Activated naive CD4-positive, alpha-beta T cell treated with anti-CD3 and anti-CD28 coated beads, Interleukin-2, amount 10 ng/mL, durations not matched to agents 7 days and 5 days (primary cell): ENCODE measurements at places on chromosomes 5 and 9.

DNA sequence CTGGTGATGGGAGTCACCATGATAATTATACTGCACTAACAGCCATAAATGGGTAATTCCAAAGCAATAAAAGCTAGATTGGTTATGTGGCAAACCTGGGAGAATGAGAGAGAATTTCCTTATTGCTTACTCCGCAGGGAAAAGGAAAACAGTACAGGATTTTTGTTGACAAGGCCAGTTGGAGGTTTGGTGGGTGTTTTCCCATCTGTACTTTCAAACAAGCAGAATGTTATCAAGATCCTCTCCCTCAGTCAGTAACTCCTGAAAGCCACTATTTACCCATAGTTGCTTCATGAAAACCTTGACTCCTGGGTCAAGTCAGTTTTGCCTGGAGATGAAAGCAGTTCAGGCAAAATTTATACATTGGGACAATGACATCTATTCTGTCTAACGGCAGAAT is 26.4 kb downstream of the IL9 start:
- DNase-seq, result no peak

DNA sequence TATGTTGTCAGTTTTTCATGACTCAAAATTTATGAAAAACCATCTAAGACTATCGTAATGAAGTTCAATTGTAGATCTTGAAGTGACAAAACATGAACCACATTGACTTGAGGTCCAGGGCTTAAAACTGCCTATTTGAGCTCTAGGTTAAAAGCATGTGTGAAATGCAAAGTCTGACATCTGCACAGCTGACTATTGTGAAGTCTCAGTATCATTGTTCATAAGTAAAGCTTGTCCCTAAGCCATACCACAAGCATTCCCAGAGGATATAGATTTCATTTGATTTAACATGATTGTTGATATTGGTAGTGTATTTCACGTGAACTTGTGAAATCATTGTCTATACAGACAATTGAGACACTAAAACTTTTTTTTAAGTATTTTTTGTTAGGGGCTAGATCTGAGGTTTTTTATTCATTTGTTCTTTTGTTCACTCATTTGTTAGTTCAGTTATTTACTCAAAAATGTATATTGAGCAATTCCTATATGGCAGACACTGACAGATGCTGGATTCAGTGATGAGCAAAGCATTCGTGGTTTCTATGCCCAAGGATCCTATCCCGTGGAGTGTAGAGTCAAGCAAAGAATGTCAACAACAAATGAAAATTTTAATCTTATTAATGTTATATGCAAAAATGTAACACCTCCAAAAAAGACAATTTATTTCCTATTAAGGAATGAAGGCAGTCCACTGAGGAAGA is 485.2 kb downstream of the RAB3C start:
- no peak for DNase-seq

GRCh38 chr9:76561900-76562299 is 102.9 kb downstream of the GCNT1 start:
- no peak for DNase-seq

DNA sequence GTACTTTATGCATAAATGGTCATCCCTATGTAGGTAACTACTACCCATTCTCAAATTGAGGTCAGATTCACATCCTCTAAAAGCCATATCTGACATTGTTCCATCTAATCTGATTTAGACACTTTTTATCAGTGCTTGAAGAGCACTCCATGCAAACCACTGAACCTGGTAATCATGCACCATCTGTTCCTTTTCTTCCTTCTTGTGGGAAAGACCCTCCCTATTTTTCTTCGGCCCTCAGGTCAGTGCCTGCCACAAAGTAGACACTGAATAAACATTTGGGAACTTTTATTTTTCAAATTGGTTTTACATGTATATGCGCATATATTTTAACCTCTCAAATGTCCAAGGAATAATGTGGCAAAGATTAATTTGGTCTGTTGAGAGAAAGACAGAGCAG is 26.0 kb upstream of the PDE4D start:
- DNase-seq, result no peak

GRCh38 chr9:6198251-6198650 is 17.4 kb upstream of the IL33 start:
- DNase-seq, result no peak

GRCh38 chr9:93810028-93810971 is 144.9 kb downstream of the BARX1 start:
- no peak for DNase-seq

- no peak for DNase-seq
Observed at GRCh38 chr5:9009931-9010651, 535.8 kb downstream of the SEMA5A start.

DNA sequence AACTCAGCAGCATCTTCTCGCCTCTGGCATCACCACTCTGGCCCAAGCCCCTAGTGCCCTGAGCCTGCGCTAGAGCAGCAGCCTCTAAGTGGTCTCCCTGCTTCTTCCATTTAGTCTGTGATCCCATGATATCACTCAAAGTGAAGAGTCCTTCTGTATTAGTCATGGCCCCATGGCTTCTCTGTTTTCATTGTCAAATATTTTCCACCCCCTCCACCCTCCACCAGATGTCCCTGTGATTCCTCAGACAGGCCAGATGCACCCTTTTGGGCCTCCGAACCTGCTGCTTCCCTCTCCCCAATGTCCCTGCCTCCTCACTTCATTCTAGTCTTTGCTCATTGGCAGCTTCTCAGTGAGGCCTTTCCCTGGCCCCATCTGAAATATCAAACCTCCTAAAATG is 299.2 kb downstream of the SPOCK1 start:
- DNase-seq, result no peak

- DNase-seq, result no peak
Observed at GRCh38 chr5:76602094-76602726, 21.0 kb downstream of the F2RL2 start.

DNA sequence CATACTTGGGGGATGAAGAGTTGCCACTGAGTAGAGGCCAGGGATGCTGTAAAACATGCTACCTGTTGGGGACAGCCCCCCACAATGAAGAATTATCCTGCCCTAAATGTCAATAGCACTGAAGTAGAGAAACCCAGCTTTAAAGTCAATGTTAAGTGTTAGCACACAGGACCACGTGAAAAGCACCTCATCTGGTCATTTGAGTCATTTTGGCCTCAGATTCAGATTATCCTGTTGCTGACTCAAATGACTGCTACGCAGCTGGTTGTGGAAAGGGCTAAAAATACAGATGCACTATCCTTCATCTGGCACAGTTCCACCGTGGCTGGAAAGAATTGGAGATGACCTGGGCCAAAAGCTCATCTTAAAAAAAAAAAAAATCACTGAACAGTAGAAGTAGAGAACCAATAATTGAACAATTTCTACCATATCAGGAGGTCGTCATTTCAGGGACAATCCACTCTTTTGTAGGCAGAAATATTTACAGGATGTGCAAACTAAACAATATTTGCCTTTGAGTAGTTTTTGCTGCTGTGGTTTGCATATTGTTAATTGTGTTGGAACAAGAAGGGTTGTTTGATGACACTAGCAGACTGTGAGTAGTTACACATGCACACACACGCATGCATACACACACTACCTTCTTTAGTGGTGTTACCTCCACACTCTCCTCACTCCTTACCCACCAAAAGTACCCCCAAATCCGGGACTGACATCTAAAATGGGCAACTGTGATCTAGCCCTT is 195.3 kb upstream of the KLF9 start:
- no peak for DNase-seq

DNA sequence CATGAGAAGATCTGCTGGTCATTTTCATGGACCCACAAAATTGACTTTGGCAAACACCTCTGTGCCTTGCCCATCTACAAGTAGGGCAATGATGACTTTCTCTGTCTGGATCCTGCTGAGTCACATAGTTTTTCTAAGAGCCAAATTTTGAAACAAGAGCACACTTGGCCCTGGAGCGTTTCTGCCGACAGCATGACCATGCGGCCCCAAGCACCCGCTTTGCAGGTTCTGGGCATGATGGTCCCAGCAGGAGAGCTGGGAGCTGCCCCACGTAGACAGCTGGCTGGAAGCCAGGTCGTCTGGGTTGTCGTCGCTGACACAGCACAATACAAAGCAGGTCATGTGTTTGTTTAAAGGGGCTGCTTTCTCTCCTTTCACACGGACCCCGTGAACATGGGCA is 159.8 kb downstream of the SYK start:
- no peak for DNase-seq

- peak; percentile 27 for DNase-seq
Observed at GRCh38 chr9:92094655-92095054, 20.6 kb downstream of the SPTLC1 start.

- peak; percentile 91 for DNase-seq
Observed at GRCh38 chr9:133478851-133479711, at the start of gene SLC2A6. Gene SLC2A6, minus strand, starts transcription at chr9:133479099. Its CDS starts 40 bp downstream, at chr9:133479059.

DNA sequence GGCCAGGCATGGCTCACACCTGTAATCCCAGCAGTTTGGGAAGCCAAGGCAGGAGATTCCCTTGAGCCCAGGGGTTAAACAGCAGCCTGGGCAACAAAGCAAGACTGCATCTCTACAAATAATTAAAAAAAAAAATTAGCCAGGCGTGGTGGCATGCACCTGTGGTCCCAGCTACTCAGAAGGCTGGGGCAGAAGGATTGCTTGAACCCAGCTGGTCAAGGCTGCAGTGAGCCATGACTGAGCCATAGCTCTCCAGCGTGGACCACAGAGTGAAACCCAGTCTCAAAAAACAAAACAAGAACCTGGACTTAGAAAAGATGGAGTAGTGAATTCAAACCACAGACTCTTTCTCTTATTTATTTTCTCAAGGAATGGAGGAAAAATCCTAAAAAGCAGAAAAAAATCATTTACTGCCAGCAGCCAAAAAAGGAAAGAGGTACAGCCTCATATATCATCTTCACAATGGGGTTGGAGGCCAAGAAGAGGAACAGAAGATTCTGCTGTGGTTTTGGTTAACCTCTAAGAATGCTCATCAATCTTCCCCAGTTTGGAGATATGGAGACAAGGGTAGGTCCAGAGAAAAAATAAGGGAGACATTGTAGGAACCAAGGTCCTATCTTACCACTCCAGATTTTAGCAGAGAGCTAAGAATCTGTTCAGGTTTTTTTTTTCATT is 40.0 kb upstream of the MYO10 start:
- no peak for DNase-seq

GRCh38 chr5:171419688-171420430 is 412 bp downstream of the FGF18 start:
- peak; percentile 47 for DNase-seq

DNA sequence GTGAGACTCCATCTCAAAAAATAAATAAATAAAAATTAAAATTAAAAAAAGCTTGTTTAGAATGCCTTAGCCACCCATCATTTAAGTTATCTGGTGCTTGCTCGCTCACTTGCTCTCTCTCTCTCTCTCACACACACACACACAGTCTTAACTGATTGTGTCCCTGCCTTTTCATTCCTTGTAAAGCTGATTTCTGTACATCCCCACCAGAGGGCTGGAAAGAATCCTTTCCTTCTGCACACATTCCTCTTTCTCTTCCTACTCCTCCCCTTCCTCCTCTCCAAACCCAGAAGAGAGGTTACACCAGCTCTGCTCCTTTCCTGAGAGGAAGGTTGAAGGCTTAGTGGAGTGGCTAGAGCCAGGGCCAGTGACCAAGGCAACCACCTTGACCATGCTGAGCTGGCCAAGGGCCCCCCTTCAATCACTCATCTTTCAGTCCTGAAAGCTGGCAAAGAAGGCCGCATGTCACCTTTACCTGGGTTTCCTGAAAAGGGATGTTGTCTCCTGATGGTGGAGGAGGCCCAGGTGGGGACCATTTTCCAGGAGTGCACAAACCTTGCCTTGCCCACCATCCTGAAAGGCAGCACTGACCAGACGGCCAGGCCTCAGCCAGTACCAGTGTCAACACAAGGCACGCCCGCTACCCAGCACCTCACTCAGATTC is 25.6 kb downstream of the STK10 start:
- peak; percentile 6 for DNase-seq

GRCh38 chr9:131122158-131122557 is 3.2 kb upstream of the NUP214 start:
- DNase-seq, result no peak

DNA sequence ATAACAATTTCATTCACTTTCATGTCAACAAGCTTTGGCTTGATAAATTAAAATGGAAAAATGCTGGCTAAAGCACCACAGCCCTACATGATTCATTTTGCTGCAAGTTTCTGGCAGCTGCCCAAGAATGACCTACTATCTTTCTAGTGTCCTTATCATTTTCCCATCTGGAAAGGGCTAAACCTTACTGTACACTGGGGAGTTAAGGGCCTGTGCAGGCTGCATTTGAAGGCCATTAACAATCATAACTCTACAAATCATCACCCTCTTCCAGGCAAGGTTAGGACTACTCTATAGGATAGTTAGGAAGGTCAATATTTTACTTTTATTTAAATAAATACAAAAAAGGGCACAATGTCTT is 579.7 kb upstream of the ZNF608 start:
- DNase-seq, result no peak

DNA sequence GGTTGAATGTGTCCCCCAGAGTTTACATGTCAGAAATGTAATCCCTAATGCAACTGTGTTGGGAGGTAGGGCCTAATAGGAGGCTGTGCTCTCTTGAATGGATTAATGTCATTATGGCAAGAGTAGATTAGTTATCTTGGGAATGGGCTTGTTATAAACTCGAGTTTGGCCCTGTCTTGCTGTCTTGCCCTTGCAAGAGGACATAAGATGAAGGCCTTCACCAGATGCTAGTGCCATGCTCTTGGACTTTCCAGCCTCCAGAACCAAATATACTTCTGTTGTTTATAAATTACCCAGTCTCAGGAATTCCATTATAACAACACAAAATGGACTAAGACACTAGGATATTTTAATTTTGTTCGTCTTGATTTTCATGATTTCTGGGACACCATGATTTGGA is 5.4 kb downstream of the PIK3R1 start:
- DNase-seq, result no peak

- DNase-seq, result no peak
Observed at GRCh38 chr5:11459716-11460115, 444.5 kb downstream of the CTNND2 start.

- no peak for DNase-seq
Observed at GRCh38 chr5:115920171-115920725, 42.0 kb upstream of the LVRN start.

GRCh38 chr9:93830606-93831005 is 124.5 kb downstream of the BARX1 start:
- no peak for DNase-seq

GRCh38 chr9:129459547-129460322 is 161.2 kb downstream of the C9orf50 start:
- DNase-seq, result no peak

- no peak for DNase-seq
Observed at GRCh38 chr5:173035904-173036707, 20.0 kb upstream of the CREBRF start.

DNA sequence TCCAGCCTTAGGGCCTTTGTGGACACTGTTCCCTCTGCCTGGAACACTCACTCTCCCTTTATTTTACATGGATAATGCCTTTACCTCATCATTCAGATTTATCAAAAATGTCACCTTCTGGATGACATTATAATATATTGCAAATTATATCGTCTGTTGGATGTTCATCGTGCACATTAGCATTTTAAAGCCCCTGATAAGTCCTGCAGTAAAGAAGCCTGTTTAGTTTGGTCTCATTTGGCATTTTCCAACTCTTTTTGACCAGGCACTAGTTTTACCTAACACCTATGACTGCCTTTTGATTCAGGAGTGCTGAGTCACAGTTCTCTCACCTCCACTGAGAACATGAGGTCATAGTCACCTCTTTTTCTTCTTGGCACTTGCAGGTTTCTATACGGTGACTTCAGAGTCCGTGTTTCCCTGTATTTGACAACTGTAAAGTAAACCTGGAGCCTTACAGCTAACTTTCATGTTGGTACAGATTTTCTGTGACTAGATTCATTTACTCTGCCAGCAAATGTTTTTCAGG is 57.7 kb upstream of the STC2 start:
- DNase-seq, result no peak

- no peak for DNase-seq
Observed at GRCh38 chr9:130911254-130912049, 14.8 kb upstream of the QRFP start.

- DNase-seq, result no peak
Observed at GRCh38 chr5:178797546-178798440, 62.0 kb upstream of the ZNF354B start.
